ENCODE measurements at places on chromosomes 12 and 14.

GRCh38 chr12:91792597-91792996, 353.0 kb downstream of the BTG1 start:
- DNase-seq, result no peak

DNA sequence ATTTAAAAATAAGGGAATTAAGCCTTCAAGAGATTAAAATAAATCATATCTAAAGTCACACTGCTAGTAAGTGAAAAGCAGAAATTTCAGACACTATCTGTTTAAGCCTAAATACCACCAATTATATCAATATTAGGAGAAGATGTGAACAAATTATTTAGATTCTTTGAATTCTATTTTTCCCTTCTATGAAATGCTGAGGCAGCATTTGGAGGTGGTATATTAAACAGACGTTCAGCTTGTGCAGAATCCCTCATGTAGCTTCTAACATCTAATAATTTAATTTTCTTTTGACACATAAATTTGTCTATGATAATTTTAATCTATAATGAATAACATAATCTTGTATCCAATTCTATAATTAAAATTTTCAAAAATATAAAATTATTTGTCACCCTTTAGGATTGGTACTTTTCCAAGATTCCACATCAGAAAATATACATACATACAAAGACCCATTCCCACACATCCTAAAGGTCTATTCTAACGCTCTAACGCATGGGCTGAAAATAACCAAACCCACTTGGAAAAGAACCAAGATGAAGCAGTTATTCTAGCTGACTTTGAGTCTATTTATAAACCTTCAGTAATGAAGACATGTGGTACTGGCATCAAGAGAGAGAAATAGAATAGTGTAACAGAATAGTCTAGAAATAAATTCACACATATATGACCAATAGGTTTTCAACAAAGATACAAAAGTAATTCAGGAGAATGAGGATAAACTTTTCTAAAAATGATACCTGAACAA, 751.8 kb downstream of the GALC start:
- no peak for DNase-seq

DNA sequence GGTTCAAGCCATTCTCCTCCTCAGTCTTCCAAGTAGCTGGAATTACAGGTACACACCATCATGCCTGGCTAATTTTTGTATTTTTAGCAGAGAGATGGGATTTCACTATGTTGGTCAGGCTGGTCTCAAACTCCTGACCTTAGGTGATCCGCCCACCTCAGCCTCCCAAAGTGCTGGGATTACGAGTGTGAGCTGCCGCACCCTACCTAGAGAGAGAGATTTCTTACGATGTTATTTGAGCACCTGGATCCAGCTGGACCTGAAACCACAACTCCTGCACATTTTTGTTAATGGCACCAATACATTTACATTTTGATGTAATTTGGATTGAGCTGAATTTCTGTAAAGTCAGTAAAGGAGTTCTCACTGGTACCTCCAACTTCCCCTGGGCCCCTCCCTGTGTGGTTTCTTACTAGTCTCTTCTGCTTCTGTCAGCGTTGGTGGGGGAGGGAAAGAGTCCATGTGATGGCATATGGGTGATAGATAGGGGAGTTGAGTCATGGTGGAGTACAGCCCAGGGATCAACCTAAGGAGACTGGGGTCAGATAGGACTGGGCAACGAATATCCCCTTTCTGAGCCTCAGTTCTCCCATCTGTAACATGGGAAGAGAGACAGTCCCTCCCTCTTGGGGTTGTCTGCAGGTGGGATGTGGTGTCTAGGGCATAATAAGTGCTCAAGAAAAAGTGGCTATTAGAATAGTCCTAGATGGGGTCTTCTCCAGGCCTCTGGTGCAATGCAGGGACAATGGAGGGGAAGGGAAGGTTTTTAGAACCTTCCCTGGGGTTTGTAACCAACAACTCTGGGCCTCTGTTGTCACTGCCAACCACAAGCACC, 83.3 kb upstream of the MED13L start:
- no peak for DNase-seq

DNA sequence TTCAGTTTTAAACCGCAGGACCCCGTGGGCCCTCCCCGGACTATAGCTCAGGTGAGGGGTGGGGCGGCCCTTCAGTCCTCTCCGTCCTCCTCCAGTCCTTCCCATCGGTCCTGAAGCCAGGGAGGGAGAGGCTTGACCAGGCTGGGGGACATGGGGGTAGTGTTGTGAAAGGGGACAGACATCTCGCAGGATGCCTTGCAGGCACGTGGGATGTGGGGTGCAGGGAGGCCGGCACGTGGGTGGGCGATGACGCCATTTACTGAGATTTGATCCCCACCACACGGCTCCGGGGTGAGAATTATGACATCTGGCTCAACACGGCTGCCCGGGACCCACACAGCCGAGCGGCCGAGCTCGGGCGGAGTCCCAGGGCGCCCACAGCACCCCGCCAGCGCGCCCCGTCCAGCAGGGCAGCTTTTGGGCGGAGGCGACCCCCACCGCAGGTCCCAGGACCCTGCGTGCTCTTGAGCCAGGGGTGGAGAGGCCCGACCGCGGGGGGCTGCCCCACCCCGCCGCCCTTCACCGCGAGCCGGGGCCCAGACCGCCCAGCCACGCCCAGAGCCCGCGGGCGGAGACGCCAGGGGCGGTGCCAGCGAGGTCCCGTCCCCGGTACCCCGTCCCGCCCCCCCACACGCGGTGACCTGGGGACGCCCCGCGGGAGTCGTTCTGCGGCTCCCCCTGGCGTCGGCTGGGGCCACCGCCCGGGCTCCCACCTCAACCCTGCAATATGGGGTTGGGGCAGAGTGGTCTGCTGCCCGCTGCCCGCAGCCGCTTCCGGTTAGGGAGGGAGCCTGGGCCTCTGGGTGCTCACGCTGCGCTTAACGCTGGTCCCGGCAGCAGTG, 3.3 kb upstream of the EXOC3L4 start:
- peak; percentile 54 for DNase-seq

- DNase-seq, result no peak
These were observed 27.2 kb downstream of the ARID2 start for GRCh38 chr12:45756666-45757065.

DNA sequence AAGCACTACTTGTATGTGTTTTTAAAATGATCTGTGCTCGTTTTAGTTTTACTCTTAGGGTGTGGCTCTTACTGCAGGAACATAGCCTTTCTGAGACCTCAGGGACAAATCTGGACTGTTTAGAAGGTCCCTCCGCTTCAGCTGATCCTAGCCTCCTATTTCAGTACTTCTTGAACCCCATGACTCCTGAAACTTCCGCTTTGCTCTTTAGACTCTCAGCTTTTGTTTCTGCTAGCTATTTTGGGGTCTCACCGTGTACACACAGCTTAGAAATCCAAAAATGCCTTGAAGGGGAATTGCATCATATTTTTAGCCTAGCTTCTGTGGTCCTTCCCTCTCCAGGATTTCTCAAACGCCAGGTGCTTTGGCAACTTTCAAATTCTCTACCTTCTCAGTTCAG, 8.3 kb downstream of the OR11G2 start:
- no peak for DNase-seq

DNA sequence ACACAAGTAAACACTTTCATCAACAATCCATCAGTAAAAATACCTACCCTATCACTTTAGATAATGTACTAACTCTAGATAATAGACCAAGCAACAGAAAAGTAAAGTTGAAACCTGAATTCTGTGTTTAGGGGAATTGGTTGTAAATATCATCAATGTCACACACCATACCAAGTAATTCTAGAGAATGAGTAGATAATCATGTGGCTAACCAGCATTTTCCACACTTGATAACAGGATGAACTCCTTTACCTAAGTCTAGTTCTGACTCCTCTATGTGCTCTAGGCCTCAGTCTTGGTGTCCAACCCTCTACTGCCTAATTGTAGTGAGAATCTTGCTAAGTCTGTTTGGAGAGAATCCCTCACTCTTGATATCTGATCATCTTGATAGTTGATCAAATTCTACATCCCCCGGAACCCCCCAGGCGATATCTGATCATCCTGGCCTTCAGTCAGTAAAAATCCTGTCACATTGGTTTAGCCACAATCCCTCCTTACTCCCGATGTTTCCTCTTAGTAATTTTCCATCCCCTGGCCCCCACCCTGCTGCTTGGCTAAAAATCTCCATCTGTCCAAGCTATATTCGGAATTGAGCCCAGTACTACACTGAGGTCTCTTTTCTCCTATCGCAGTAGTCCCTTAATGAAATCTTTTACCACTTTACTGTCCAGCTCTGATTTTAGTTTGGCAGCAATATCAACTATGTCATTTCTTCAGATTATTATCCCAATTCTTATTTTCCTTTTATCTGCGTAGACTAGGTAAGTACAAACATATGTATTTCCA, 3.4 kb upstream of the SLCO1A2 start:
- DNase-seq, result no peak

GRCh38 chr14:42421377-42422078, 814.9 kb downstream of the LRFN5 start:
- no peak for DNase-seq

DNA sequence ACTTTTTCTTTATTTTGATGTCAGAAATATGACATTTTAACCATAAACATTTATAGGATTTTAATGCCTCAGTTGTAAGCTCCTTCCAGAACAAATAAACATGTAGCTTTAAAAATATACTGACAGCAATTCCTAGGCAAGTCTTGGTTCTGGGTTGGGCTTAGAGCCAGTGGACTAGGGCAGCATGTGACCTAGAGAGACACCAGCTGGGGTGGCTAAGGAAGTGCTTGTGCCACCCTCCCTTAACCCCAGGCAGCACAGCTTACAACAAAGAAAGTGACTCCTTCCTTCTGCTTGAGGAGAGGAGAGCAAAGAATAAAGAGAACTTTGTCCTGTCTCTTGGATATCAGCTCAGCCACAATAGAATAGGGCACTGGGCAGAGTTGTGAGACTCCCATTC, 61.6 kb upstream of the KTN1 start:
- no peak for DNase-seq

- DNase-seq, result peak; percentile 58
These were observed 57.2 kb downstream of the SYNE2 start for GRCh38 chr14:63909984-63910383.

DNA sequence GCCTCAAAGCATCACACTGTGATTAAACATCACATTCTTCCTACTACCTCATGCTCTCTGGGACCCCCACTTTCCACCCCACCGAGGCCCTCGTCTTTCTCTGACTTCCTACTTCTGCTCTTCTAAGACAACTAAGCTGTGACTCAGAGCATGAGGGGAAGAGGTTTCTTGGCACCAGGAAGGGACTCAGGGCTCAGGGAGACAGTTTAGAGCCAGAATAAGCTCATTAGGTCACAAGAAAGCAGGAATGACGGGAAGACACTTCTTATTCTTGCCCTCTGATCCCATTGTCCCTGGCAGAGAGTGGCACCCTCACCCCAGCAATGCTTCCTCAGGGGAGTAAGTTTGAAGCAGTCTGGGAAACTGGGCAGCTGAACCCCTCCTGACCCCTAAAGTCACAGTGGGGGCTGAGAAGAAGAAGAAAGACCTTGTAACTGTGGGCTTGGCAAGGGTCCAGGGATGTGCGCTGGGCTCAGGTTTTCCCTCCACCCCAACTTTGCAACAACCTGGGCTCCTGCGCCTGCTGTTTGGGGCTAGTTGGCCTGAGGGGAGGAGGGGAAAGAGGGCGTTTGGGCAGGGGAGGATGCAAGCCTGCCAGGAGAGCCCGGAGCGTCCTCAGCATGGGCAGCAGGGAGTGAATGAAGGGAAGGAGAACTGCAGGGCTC, 64.6 kb upstream of the ACTN1 start:
- DNase-seq, result peak; percentile 27

- no peak for DNase-seq
These were observed 20.3 kb upstream of the CLEC4E start for GRCh38 chr12:8561011-8561410.

DNA sequence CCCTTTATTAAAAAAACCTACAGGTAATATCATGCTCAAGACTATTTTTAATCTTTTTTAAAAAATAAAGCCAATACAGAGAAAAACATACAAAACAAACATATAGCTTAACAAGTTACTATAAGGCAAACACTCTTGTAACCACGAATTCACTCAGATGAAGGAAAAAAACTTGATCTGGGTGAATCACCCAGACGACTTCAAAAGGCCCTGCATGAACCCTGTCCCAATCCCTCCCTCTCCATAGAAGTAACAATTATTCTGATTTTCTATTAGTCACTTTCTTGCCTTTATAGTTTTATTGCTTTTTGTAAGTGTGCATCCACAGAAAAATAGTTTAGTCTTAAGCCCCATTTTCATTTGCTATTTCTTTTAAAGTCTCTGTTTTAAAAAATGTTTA, 72.6 kb downstream of the LRP6 start:
- DNase-seq, result no peak

- DNase-seq, result peak; percentile 92
These were observed 54.3 kb upstream of the PPP2R5C start for GRCh38 chr14:101707068-101707842.

DNA sequence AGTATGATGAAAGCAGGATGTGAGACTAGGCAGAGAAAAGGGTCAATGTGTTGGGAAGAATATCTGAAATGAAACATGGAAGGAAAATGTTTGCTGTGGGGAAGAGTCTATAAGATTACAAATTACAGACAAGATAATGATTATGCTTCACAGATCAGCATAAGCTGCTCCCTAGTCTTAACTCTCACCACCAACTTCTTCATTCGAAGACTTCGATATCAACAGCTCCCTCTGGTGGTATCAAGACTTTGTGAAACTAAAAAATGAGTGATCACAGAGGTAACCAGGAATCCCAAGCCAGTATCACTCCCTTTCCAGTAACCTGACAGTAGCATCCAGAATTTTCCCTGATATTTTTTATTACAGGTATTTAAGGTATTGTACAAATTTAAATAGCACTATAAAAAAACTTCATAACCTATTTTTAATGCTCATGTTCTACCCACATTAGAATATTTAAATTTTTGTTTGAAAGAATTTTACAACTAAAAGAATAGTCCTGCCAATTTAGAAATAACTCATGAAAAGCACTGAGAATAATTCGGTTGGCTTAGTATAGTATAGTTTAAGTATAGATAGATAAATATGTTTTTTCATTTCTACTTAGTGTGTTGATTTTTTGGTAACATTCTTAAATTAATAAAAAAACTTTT, 84.4 kb downstream of the C2CD5 start:
- DNase-seq, result peak; percentile 80

GRCh38 chr12:101859664-101860607, 17.4 kb upstream of the DRAM1 start:
- DNase-seq, result peak; percentile 64

- DNase-seq, result no peak
These were observed 135.2 kb downstream of the RERGL start for GRCh38 chr12:17954788-17955187.

DNA sequence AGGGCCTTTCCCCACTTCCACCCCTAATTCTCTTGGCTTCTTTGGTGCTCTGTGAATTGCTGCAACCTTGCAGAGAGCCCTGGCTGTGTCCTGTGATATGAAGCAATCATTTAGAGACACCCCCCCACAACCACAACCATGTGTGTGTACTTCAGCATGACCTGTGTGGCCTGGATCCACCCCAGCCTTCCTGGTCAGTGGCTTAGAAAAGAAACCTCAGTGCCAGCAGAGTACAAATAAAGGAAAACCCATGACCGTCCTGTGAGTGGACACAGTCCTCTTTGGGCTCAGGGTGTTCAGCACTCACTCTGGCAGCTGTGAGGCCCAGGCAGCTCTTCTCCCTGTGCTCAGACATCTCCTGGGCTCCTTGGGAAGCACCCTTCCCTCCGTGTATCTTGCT, 206.6 kb upstream of the DIO3 start:
- no peak for DNase-seq

- DNase-seq, result no peak
These were observed 18.1 kb downstream of the PPM1H start for GRCh38 chr12:62916632-62917425.

GRCh38 chr14:90697577-90698206, 118.5 kb downstream of the TTC7B start:
- peak; percentile 94 for DNase-seq

GRCh38 chr14:99733540-99734405, 49.7 kb downstream of the CYP46A1 start:
- DNase-seq, result no peak

Measured in adipocyte (in vitro differentiated cells).